ENCODE measurements at places on chromosomes 2 and 18.

- no peak for DNase-seq
Measured at GRCh38 chr2:54866179-54866578, 142.7 kb downstream of the EML6 start.

- no peak for DNase-seq
Measured at GRCh38 chr18:49360582-49360981, 99.9 kb downstream of the DYM start.

GRCh38 chr2:195535911-195536522 is 121.0 kb upstream of the SLC39A10 start:
- no peak for DNase-seq

DNA sequence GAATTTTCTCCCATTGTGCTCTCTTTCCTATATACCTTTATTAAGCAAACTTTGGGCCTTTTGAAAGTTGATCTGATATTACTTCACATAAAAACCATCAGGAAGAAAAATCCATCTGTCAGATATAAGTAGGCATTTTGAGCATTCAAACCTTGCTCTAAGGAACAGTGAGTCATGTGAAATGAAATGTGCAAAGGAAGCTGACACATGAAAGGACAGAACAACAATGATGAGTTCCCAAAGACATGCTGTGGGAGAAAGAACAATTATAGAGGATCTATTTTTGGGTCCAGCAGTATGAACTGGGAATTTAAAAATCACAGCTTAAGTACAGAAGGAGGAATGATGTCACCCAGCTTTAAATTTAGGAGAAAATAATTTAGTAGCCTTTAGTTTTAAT is 18.1 kb downstream of the CALCRL start:
- DNase-seq: no peak

GRCh38 chr2:161386228-161386824 is 29.8 kb upstream of the TBR1 start:
- DNase-seq: no peak

- no peak for DNase-seq
Measured at GRCh38 chr2:58432491-58433170, 191.5 kb upstream of the FANCL start.
